ENCODE measurements at places on chromosomes 4 and X. TPM values are rescaled to one million over a fixed set of nuclear protein-coding genes. Genes with fewer than 3 reads are reported as not detected.

DNA sequence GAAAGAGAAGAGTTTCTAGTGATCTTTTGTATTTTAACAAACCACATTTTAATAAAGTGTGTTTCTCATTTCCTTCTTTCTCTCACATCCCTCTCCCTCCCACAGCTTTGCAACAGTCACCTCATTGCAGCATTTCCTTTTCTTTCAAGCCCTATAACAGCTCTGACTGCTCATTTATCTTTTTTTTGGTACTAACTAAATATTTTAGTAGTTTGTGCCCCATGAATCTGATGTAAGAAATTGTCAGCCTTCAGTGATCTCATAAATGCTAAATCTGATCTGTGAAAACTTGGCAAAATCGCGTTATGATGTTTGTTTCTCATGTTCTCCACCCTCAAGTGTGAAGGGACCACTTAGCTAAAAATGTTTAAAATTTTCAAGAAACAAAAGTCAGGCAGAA lies 258.5 kb upstream of the SLIT2 start:
- DNase-seq = no peak

The MTNR1A gene
- polyA plus RNA-seq = 0.16 TPM

The PRR32 gene
- not detected for polyA plus RNA-seq

DNA sequence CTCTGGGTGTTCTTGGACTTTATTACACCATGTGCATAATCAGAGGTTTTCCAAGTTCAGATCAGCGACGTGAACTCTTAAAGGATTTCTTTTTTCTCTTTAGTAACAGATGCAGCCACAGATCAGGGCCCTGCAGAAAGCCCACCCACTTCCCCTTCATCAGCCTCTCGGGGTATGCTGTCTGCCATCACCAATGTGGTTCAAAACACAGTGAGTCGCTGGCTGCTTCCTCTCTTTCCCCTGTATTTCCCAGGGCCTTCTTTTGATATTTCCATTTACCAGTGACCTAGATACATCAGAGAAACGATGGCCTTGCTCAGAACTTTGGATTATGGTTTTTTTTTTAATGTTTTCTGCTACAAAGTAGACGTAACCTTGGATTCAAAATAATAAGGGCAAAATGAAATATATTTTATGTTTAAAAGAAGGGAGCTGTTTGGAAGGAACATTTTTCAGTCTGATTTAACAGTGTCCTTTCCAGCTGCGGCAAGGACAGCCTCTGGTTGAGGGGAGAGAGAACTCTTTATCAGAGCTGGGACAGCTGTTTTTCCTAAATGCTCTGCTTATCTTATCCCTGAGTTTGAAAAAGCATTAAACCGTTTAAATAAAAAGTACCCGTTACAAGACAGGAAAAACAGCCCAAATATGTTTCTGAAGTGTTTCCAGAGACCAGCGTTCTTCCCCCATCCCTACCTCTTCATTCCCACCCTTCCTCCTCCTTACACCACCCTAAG lies 38.2 kb downstream of the FAM114A1 start:
- no peak for DNase-seq

DNA sequence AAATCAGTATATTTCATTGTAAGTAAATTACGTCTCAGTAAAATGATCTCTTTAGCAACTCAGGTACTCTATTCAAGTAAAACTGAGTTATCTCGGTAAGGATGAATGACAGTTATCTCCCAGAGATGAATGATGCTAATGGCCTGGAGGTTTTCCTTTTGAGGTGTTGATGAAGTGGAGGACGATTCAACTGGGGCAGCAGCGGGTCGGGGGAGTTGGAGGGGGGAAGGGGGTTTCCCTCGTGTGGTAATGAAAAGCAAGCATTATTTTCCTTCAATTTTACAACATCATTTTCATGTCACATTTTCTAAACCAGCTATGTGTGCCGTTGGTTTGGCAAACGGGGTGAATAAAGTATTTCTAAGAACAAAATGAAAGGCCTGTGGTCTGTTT lies 92.4 kb upstream of the ATXN3L start:
- DNase-seq = no peak

The SRPX2 gene
- 6.3 TPM for polyA plus RNA-seq

The TMEM271 gene
- polyA plus RNA-seq = not detected

The SGMS2 gene
- 38.7 TPM for polyA plus RNA-seq

DNA sequence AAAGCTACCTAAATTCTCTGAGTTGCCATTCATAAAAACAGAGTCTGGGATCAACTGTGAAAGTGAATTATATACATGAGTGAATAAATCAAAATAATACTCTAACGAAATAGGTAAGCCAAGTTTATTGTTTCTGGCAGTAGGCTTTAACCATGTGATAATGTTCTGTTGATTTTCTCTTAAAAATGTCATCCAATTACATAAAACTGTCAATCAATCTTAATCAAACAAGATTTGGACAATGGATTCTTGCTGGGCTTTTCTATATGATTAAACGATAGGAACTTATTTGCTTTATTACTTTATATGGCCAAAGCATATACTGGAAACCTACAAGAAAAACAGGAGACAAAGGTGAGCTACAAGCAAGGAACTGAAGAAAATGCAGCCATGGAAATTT lies 148.8 kb downstream of the INPP4B start:
- DNase-seq = no peak

GRCh38 chr4:77481856-77482255 lies 123.8 kb upstream of the CXCL13 start:
- DNase-seq = peak; percentile 70

GRCh38 chrX:96576368-96576767 lies 108.3 kb upstream of the DIAPH2 start:
- DNase-seq = no peak

DNA sequence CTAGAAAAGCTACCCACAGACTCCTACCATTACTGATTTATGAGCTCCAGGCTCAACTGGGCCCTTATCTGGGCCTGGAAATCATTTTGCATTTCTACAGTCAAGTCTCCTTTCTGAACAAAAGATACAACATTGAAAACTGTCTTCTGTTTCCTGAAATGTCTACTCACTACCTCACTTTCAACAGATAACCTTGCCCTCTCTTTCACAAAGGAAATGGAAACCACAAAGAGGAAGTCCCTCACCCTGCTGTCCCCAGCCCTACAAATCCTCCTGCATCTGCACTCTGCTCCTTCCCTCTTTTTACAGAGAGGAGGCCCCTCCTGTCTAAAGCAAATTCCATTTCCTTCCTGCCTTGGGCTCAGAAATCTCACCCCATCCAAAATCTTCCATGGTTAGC lies 24.8 kb upstream of the CYBB start:
- no peak for DNase-seq

GRCh38 chr4:181685461-181685860 lies 557.7 kb upstream of the TENM3 start:
- DNase-seq = peak; percentile 19

- DNase-seq = peak; percentile 28
Observed at GRCh38 chr4:13325744-13326143, 158.4 kb downstream of the RAB28 start.

DNA sequence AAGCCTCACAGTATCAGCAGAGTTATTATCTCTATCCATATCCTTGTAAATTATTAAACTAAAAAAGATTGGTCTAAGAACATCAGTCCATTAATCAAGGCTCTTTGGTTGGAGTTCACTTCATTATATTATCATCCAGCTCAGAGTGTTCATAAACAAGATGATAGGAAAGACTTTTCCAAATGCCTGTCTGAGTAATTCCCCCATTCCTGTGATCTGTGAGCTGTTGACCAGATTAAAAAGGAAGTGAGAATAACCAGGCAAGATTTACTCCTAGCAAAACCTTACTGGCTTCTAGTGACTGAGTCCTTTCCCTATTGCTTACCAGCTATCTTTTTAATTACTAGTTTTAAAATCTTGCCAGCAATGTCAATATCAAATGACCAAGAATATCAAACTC lies 14.9 kb downstream of the PKD2 start:
- DNase-seq = no peak

DNA sequence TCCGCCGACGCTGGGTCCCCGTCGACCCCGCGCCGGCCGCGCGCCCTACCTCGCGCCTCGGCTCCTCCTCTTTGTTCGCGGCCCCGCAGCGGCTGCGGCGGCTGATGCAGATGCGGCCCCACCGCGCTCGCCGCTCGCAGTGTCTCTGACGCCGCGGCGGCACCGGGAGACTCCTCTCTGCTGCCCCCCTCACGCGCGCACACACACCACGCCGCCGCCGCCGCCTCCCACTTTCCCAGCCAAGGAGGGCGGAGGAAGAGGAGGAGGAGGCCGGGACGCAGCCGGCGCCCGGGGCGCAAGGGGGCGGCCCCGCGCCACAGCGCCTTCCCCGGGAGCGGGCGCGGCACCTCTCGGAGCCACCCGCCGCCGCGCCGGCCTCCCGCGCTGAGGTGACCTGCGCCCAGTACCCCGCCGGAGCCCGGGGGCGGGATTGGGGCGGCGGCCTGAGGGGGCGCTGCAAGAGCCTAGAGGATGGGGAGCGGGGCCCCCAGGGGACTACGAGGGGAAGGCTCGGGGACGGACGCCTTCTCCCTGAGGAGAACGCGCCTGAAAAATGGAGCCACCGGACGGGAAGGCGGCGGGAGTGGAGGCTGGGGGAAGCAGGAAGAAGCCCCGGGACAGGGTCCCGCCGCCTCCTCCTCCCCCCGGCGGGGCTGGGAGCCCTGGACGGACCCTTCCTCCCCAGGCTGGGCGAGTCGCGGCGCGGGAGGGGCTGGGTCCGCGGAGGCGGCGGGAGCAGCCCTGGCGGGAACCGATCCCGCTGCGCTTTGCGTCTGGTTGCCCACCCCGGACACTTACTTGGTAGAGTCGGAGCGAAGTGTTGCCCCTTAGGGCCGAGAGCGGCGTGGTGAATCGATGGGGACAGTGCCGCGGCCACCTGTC lies at the start of gene SH3RF1:
Gene SH3RF1 (minus strand): TSS at position 147 of the 882 bp plus-strand sequence. CDS start 1,744 bp downstream, outside the sequence.
- DNase-seq = peak; percentile 90

DNA sequence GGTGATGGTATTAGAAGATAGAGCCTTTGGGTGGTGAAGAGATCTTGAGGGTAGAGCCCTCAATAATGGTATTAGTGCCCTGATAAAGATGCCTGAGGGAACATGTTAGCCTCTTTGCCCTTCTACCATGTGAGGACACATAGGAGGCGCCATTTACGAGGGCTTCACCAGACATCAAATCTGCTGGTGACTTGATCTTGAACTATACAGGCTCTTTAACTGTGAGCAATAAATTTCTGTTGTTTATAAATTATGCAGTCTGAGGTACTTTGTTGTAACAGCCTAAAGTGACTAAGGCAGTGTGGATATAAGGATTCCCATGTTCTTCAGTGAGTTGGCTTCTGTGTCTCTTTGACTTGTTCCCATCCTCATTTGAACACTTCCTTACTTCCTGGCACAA lies 11.8 kb downstream of the MOB1B start:
- no peak for DNase-seq

- DNase-seq = no peak
Observed at GRCh38 chrX:75642811-75643361, 120.0 kb upstream of the ZDHHC15 start.

The DRD5 gene
- not detected for polyA plus RNA-seq

The TMPRSS11D gene
- polyA plus RNA-seq = 0.02 TPM

The F11 gene
- not detected for polyA plus RNA-seq

GRCh38 chr4:148441624-148441985 lies 609 bp downstream of the NR3C2 start:
- no peak for DNase-seq

DNA sequence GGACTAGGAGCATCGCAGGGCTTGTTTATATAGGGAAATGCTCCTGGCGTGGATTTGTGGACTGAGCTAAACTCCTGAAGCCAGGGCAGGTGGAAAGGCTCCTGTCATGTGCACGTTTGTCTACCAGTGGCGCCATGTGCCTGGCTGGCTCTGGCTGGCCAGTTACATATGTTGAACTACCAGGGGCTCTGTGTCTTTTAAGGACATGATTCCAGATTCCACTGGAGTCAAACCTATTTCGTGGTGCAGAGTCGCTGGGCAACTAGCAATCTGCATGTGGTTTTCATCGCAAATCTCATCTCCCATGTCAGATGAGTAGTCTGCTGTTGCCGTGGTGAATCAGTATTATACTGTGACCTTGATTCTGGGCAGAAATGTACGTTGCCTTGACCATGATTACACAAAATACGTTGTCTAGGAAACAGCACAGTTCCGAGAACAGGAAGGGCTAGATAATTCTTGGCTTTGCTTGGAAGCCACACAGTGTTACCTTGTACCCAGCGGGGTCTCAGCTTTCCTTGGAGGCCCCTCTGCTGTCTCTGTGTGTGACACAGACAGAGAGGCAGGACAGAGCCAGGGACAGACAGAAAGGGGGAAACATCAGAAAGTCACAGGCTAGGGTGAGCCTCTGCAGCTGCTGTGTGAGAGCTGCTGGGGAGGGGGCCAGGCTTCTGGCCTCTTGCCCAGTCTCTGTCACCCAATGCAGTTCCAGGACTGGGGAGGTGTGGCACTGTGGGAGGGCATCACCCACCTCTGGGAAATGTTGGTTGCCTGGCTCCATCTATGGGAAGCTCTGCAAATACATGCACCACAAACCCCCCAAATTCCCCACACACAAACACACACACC lies 19.2 kb downstream of the PNMA6E start:
- DNase-seq = peak; percentile 9

The MAOB gene
- polyA plus RNA-seq = 2.4 TPM

The MSX1 gene
- polyA plus RNA-seq = 0.17 TPM

GRCh38 chr4:3017504-3017903 lies 54.1 kb downstream of the GRK4 start:
- DNase-seq = no peak

DNA sequence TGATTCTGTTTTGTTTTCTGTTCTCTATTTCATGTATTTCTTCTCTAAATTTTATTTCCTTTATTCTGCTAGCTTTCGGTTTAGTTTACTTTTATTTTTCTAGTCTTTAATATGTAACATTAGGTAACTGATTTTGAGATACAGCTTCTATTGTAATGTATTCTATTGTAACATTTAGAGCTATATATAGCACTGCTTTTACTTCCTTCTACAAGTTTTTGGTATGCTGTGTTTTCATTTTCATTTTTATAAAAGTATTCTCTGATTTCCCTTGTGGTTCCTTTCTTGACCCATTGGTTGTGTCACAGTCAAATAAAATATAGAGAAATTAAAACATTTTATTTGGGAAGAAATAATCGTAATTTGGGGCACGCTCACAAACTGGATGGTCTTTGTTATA lies 13.9 kb upstream of the CT47A1 start:
- DNase-seq = no peak

DNA sequence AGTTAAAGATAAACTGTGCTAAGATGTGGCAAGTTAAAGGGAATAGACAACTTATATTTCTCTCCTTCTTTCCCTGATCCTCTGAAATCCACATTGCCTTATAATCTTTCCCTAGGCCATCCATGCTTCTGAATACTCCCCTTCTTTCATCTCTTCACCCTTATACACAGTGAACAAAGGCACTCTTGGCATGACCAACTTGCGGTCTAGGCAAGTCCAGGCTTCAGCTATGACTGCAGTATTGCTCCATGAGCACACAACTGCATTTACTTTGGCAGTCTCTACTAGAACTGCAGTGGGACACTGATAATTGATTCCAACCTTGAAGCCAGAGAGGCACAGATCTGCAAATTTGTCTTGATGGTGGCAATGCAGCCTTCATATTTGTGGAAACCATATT lies 24.2 kb upstream of the UBA6 start:
- DNase-seq = peak; percentile 93

- no peak for DNase-seq
Observed at GRCh38 chrX:57368158-57368557, 81.7 kb downstream of the FAAH2 start.

The SORCS2 gene
- 0.91 TPM for polyA plus RNA-seq

Measured in mammary epithelial cell (primary cell).